ENCODE measurements at places on chromosomes 6 and 20.

DNA sequence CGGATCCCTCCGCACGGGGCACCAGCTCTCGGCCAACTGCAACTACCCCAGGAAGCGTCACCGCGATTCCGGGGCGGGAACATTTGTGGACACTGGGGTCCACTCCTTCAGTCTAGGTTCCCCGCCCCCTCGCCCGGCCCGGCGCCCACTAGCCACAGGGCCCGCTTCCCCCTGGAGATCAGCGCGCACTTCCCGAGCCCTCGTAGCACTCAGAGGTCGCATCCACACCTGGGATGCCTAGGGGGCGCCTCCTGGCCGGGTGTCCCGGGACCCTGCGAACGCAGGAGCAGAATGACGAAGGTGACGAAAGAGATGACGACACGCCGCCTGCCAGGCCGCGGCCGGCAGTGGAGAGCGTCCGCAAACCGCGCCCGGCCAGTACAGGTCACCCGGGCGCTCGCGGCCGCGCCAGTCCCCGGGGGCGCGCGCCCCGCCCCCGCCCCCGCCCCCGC lies 309 bp upstream of the AIG1 start:
- DNase-seq = peak; percentile 76

- no peak for DNase-seq
Observed at GRCh38 chr6:128899341-128900050, 16.6 kb downstream of the LAMA2 start.

- no peak for DNase-seq
Observed at GRCh38 chr6:136696783-136697364, 95.4 kb downstream of the MAP3K5 start.

- DNase-seq = no peak
Observed at GRCh38 chr6:131125431-131125830, 9.8 kb upstream of the AKAP7 start.

DNA sequence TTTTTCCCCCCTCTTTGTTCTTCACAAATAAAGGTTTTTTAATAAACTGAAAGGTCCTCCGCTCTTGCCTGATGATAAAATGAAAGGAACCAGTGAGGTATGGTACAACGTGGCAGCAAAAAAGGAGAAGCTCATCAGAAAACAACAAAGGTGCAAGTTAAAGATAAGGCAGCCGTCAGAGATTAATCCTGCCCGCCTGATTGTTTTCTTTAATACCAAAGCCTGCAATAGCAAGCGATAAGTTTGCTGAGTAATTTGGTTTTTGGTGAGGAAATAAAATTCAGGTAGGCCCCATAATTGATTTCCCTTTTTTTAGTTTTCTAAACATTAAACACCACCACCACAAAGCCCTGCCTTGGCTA lies 177.9 kb downstream of the MBOAT1 start:
- DNase-seq = no peak

DNA sequence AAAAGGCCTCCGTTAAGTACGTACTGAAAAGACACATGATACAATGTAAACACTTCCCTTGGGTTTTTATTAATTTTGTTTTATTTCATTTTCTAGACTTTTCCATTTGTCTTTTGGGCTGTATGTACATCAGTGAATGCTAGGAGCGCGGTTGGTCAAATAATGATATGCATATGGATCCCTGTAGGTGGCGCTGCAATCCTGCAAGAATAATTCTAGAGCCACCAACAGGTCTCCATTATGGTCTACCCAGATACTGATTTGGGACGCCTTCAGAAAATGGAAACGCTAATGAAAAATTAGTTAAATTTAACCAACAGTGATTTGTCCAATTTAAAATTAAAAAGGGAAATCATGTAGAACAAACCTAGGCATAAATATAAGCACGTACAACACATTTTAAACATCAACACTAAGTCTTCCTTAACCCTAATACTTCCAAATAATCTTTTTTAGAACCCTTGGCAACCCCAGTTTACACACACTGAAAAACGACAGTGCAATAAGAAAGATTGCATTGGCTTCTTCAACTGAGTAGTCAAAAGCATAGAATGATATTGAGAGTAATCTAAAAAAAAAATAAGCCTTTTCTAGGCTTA lies 433.5 kb downstream of the RFPL4B start:
- no peak for DNase-seq

DNA sequence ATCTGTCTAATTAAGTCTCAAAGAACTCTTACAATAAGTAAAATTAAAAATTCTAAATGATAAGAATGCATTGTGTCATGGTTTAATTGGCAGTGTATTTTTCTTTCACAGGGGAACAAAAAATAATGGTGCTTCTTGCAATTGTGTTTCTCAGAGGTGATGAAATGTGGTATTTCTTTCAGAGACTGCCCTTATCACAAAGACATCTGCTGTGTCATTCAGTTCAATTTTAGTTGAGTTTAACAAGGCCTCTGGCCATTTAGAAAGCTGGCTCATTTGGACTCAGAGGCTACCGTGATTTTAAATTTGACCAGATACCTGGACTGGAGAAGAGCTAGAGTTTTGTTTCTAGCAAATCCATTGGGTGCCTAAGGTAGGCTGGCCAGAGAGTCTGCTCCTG lies 23.6 kb upstream of the ZNF831 start:
- DNase-seq = no peak

DNA sequence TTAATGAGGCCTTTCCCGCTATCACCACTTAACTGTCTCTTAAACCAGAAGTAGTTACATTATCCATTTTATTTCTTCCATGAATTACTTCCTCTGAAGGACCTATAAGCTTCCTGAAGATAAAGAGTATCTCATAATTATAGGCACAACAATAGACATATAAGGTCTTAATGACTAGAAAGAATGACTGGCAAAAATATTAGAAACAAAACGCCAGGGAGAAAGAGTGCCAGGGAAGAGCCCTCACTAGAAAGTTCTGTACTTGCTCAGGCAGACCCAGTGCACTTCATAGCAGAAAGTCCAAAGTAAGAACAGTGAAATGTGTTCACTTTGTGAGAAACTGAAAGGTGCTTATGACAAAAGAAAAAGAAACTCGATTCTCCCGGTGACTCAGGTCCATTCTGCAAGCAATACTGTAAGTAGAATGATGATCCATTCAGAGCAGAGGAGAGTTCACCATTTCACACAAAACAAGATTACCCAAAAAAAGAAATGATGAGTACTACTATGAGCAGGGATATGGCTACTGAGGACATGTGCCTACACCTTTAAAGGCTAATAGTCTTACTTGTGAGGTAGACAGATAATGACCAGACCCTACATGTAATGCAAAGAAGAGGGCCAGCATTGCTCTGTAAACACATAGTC lies 5.5 kb downstream of the ZNF334 start:
- no peak for DNase-seq

DNA sequence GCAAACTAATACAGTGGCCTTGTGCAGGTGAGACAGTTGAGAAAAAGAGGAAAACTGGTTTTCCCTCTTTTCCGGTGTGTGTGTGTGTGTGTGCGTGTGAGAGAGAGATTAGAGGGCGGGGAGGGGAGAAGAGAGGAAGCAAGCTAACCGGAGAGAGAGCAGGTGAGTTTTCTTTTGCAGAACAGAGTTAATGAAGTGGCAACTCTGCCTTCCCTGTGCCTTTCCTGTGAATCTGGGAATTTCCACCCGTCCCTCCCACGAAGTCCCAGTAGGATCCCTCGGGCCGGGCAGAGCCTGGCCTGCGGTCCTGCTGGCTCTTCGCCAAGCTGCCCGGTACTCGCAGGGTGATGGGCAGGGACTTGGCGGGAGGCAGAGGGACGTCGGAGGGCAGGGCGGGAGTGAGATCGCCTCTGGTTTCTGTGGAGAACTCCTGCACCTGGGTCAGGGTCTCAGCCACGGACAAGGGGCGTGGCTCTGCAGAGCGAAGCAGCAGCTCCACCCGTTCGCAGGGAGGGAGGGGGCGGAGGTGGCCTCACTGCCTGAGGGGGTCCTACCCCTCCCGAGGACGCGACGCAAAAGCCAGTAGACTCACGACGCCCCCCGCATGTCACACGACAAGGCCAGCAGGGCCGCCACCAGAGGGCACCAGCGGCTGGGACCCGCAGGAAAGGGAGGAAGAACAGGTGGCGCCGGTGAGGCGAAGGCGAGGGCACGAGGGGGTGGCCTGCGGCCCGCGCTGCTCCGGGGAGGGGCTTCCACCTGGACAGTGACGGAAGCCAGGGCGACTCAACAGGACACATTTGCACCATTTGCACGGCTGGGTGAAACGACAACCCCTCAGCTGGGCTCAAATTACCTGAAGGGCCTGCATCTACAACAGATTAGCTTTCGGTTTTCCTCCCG lies 51.2 kb upstream of the RNF182 start:
- peak; percentile 58 for DNase-seq

DNA sequence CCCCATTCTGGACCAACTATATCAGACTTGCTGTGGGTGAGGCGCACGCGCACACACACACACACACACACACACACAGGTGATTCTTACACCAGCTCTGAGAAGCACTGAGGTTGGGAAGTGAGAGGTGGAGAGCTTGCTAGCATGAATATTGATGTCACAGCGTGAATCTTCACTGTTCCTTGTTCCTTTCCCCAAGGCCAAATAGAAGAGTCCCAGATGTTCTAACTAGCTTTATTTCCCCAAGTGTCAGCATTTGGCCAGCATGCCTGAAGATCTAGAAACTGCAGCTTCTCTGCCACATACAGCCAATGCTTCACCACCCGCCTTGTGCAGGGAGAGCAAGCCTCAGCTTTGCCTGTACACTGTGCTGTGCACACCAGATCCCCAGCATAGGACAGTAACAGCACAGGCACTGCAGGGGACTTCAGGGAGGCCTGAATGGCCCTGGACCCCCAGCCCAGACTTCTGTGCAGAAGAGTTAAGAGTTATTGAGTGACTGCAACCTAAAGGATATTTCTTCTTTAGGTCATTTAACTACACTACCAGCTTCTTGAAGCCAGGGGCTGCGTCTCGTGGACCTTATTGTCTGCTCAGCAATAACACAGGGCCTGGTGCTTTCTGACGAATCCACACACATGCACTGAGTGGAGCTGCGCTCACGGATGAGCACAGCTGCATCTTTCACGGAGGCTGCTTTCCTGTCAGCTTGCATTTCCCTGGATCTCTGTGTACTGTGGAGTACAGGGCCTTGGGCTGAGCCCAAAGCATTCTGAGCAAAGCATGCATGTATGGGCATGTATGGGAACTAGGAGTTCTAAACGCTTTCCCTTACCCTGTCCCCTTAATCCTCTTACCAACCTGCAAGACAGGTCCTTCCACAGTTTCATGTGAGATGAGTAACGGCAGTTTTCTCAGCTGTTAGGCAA lies 13.9 kb upstream of the CD93 start:
- no peak for DNase-seq

DNA sequence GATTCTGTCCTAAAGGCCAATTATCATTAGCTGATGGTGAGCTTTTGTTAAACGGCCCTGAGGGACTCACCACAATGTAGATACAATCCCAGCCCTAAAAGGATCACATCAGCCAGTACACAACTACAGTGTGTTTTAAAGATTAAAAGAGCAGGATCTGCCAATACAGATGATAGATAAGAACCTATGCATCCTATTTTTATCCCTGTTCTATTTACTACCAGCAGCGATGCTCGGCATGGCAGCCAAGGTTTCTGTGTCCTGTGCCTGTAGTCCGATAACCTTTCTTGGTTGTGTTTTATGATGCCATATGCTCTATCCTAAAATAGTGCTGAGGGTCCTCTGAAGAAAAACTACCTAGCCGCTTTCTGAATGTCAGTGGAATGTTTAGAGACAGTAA lies 289.4 kb downstream of the PHACTR1 start:
- no peak for DNase-seq

DNA sequence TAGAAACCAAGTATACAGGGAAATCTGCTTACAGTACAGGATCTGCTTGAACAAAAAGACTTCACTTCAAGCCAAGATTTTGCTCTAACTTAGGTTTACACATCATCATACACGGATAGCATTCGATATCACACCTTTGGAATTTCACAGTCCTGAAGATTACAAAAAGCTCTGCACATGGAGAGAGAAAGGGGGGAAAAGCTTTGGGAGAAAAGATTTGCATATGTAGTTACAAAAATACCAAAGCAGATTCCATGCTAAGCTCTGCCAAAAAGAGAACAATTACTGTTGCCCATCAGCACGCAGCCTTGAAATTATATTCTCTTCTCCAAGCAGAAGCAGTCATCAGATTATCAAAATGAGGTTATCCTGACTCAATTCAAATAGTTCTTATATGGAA lies 62.0 kb downstream of the HIVEP2 start:
- no peak for DNase-seq

GRCh38 chr6:73290435-73290834 lies 27.4 kb upstream of the KHDC1 start:
- DNase-seq = no peak

GRCh38 chr6:158644231-158645063 lies at the start of gene DYNLT1:
Gene DYNLT1, minus strand, starts transcription at chr6:158644743. Its CDS starts 35 bp downstream, at chr6:158644708.
- peak; percentile 95 for DNase-seq

- DNase-seq = no peak
Observed at GRCh38 chr6:37149745-37150144, 20.2 kb upstream of the PIM1 start.

DNA sequence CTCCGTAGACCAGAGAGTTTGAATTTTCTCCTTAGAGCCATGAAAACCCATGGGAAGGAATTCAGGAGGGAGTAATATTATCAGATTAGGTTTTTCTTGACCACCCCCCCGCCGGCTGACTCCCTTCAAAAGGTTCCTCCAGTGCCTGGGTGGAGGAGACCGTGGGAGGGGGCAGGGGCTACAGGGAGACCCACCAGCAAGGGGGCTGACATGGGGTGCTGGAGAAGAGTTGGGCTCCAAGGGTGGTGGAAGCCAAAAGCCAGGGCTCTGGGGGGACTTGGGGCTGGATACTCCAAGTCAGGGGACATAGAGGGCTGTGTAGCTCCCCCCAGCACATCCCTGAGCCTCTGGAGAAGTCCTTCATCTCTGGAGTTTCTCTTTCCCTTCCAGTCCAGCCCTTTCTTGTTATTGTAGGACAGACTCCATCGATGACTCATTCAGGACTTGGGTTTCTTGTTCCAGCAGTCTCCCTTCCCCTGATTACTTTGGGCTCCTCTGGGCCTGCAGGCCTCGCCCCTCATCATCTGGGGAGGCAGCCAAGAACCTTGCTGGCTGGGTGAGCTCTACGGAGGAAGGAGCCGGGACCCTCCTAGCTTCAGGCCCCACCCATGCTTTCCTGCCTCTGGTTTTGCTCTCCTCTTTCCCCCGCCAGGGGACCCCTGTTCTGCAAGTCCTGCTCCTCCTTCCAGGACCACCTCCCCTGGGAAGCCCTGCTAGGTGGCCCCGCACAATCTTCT lies 10.5 kb upstream of the KIAA1755 start:
- no peak for DNase-seq

GRCh38 chr20:63636752-63637628 lies 10.1 kb upstream of the GMEB2 start:
- DNase-seq = no peak
